ENCODE measurements at places on chromosomes 4 and X.
A peak's percentile ranks its signal among the peaks of the same experiment; 100 is the strongest.

GRCh38 chrX:150365051-150365989, 2.2 kb downstream of the MAMLD1 start:
- no peak for DNase-seq

DNA sequence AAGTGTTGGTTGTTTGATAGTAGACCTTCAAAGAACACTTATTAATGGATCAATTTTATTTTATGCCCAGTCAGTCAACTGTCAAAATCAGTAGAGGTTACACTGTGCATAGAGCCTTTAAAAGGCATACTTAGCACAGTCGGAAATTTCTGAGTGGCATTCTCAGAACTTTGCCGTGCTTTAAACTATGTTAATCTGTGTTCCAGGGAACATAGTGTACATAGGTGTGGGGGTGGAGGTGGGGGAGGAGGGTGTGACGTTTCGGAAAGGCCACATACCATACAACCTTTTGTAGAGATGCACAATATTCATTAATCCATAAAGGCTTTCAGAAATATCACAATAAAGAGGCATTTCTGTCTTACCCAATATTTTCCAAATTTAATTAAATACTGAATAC, 75.8 kb downstream of the RS1 start:
- no peak for DNase-seq

- DNase-seq = no peak
Measured at GRCh38 chr4:8599657-8600056, 7.1 kb downstream of the CPZ start.

GRCh38 chr4:39319676-39320075, 46.5 kb downstream of the RFC1 start:
- peak; percentile 52 for DNase-seq

- no peak for DNase-seq
Measured at GRCh38 chr4:155964016-155964891, 10.6 kb upstream of the CTSO start.
